Upper lobe of left lung (tissue), 6 donors: ENCODE measurements at places on chromosomes 3 and 15. TPM values are rescaled to one million over a fixed set of nuclear protein-coding genes. Genes with fewer than 3 reads are reported as not detected.

The ERICH6 gene
- not detected for total RNA-seq

The KLHL40 gene
- total RNA-seq, result not detected

The TICRR gene
- total RNA-seq, result 1.0 TPM

The CD96 gene
- 4.0 TPM for total RNA-seq

The NKIRAS1 gene
- total RNA-seq, result 6.1 TPM

DNA sequence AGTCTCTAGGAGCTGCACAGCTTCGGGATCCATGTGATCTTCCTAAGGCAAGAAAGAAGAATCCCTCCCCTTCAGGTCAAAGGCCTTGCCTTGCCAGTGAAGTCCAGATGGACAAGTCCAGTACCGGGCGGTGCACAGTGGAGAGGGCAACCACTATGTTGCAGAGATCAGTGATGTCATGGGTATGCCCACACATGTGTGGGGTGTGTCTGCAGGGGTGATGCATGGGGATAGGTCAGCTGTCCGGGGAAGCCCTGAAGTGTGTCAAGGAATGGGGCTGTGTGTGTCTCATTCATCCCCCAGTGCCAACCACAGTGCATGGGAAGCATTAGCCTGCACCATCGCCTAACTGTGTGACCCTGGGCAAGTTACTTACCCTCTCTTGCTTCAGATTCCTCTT lies 66.5 kb downstream of the TLE3 start:
- no peaks in the 10 kb centered on the region for H3K27me3 ChIP-seq
- H3K36me3 ChIP-seq, result no peaks in the 10 kb centered on the region
- H3K4me1 ChIP-seq, result no peaks in the 10 kb centered on the region
- no peak for DNase-seq
- H3K4me3 ChIP-seq, result no peak overlapping the region

- H3K4me1 ChIP-seq, result peaks cover 17% of the 10 kb centered on the region
- H3K36me3 ChIP-seq, result no peaks in the 10 kb centered on the region
- peak overlapping the region; percentile 38 for H3K27ac ChIP-seq
- no peak overlapping the region for H3K4me3 ChIP-seq
- peak; percentile 79 for DNase-seq
- H3K27me3 ChIP-seq, result no peaks in the 10 kb centered on the region
Measured at GRCh38 chr15:89680282-89680873, 1.2 kb upstream of the PLIN1 start.

- H3K27me3 ChIP-seq, result no peaks in the 10 kb centered on the region
- no peak overlapping the region for H3K27ac ChIP-seq
- no peaks in the 10 kb centered on the region for H3K4me1 ChIP-seq
- H3K36me3 ChIP-seq, result no peaks in the 10 kb centered on the region
Measured at GRCh38 chr3:29382845-29383244, 102.0 kb downstream of the RBMS3 start.
